ENCODE measurements at places on chromosomes 13 and 19. TPM values are rescaled to one million over a fixed set of nuclear protein-coding genes. Genes with fewer than 3 reads are reported as not detected.
A peak's percentile ranks its signal among the peaks of the same experiment; 100 is the strongest.

The TBXA2R gene
- total RNA-seq = not detected

The CPB2 gene
- not detected for total RNA-seq

The IQCN gene
- 0.26 TPM for total RNA-seq

The SWSAP1 gene
- total RNA-seq = 1.4 TPM

The KLK8 gene
- not detected for total RNA-seq

DNA sequence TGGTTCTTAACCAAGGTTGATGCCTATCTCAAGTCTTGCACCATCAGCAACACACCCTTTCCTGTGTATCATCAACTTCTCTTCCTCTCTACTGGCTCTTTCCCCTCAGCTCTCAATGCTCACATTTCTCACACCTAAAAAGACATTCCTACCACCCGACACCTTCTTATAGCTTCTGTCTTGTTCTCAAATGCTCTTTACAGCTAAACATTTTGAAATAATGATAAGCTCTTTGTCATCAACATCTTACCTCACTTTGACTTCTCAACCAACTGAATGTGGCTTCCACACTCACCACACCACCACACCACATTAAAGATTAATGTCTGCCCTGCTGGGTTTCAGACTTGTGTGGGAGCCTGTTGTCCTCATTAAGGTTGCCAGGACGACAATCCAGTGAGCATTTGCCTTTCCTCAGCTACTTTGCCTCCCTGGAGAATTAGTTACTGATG, 67.8 kb downstream of the RXFP2 start:
- peak; percentile 39 for DNase-seq

DNA sequence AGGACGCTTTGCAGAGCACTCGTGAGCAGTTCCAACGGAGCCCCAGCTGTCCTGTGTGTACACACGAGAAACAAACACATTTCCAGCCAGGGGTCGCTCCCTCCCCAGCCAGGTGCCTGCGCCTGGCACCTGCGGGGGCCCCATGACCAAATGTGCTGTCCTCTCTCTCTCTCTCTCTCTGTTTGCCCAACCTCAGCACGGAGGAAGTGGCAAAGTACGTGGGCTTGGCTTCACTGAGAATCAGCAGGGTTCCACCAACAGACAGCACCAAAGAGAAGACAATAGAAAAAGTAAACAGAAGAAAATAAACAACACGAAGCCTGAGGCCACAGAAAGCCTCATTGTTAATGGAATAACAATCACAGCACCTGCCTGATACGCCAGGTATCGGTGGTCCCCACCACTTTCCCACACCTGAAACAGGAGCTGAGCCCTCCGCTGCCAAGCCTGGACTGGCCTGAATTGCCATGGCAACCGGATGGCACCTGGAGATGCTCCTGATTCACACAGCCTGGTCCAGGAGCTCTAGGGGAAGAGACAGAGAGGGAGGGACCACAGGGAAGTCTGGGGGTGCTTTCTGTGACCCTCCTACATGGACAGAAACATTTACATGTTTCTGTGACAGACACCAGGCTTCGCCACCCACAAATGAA, 103.9 kb upstream of the CACNA1A start:
- DNase-seq = no peak

- no peak for DNase-seq
These were observed 23.4 kb downstream of the SMARCA4 start for GRCh38 chr19:10984166-10984735.

DNA sequence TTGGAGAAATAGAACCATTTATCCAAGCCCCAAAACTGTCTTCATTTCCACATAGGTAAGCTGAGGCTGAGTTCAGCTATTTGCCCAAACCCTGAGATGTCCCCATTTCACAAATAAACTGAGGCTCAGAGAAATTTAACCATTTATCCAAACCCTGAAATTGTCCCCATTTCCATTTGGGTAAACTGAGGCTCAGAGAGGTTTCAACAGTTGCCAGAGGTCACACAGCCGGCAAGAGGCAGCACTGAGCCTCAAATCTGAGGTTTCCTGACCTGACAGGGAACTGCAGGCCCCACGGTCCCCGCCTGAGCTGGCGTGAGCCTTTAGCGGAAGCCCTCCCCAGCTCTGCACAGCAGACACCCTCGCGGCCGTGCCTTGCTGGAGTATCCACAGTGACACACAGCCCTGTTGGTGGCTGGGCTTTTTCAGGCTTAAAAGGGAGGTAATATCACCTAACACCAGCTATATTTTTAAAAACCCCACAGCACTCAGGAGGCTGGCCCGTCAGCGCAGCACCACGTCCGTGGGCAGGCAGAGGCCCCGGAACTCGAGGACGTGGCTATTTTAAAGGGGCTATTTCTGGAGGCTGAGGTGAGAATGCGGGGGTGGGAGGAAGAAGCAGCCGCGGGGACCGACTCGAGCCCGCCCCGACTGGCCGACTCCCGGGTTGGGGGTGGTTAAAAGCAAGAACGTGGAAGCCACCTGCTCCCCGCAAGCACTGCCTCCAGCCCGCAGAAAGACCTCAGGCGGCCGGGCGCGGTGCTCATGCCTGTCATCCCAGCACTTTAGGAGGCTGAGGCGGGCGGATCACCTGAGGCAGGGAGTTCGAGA, 18.5 kb downstream of the PTPRS start:
- no peak for DNase-seq

DNA sequence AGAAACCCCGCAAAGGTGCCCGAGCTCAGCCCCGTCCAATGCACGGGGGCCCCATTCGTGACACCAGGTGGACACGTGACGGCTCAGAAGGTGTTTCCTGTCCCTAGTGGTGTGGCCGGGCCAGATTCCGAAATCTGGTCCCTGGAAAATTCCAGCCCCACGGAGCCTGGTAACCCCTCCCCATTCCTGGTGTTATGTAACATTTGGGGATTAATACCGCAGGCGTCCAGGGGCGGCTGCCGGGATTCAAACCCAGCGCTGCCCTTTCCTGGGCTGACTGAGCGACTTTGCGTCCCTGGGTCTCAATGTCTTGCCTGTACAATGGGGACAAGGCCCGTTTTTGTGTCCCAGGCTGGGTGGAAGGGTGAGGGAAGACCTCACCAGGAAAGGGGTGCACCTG, 1.0 kb upstream of the PLK5 start:
- no peak for DNase-seq

DNA sequence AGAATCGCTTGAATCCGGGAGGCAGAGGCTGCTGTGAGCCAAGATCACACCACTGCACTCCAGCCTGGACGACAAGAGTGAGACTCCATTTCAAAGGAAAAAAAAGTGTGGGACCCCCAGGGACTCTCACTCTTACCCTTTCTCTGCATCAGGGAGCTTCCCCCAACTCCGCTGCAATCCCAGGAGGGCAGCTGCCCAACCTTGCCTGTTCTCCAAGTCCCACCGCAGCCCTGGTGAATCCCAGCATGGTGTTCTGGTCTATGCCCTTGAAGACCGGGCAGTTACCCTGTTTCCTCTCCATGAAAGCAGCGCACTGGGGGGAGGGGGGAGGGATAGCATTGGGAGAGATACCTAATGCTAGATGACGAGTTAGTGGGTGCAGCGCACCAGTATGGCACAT, 35.7 kb upstream of the DPRX start:
- no peak for DNase-seq

DNA sequence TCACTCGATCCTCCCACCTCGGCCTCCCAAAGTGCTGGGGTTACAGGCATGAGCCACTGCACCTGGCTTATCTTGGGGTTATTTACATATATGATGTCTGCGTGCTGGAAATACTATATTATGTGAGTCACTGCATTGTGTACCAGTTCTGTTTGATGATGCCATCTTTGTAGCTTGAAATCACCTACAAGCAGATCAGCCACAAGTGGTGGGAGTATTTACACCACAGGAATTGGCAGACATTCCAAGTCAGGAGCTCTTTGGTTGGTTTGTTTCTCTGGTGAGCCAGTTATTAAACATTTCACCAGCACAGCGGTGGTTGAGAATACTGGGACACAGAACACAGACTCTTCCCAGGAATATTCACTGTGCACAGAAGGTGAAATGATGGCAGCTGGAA, 4.5 kb upstream of the TIMM44 start:
- peak; percentile 40 for DNase-seq

DNA sequence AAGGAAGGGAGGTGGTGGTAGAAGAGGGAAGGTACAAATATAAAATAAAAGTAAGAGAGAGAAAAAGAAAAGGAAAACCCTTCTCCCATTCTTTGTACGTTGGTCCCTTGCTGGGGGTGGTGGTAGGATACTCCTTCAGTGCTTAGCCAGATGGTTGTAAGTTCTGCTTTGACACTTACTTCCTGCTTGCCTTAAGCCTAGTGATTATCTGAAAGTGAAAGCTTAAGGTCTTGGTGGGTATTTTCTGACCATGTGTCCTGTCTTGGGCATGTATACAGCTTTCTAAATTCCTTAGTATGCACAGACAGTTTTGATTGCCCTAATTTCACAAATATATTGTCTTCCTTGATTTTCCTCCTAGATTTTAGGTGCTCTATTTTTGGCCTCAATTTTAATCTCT, 314.8 kb downstream of the PCDH17 start:
- DNase-seq = peak; percentile 9

DNA sequence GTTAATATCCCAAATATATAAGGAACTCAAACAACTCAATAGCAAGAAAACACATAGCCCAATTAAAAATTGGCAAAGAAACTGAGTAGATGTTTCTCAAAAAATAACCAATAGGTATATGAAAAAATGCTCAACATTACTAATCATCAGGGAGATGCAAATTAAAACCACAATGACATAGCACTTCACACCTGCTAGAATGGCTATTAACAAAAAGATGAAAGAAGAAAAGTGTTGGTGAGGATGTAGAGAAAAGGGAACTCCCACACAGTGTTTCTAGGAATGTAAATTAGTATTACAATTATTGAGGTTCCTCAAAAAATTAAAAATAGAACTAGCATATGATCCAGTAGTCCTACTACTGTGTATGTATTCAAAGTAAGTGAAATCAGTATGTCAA, 1212.8 kb downstream of the DIAPH3 start:
- no peak for DNase-seq

GRCh38 chr13:34152409-34152808, 334.5 kb downstream of the RFC3 start:
- DNase-seq = no peak

DNA sequence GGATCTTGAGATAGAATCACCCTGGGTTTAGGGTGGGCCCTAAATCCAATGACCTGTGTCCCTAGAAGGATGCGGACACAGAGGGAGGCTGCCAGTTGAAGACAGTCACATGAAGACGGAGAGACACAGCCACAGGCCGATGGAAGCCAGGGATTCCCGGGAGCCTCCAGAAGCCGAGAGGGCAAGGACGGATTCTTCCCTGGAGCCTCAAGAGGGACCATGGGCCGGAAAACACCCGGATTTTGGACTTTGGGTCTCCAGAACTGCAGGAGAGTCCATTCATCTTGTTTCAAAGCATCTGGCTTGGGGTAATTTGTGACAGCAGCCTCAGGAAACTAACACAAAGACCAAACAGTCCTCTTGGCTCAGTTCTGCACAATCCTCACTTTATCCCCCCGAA, 2.3 kb downstream of the TMEM86B start:
- no peak for DNase-seq

DNA sequence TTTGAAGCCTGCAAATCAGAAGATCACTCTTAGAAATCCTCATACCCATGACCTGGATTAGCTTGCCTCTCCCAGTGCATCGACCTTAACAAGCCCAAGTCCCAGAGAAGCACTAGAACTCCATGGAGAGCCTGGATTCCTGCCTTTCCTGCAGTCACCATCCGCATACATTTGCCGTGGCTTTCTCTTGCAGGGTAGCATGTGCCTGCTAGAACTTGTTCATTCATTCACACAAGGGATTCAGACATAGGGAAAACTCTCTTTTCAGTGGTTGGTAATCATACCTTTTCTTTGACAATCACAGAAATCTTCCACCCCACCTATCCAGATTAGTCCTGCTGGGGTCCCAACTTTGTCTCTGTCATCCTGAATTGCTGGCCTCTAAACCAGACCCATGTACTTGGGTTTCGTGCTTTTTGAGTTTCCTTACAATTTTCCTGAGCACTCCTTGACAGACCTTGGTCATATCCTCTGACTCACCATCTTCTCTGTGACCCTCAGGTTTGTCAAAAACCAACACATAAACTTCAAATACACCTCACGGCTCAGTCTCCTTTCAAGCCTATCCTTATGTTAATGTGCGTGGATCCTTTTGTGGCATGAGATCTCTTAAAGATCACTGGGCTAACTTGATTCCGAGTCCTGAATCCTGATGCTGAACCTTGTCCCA, 355.0 kb downstream of the MYO16 start:
- no peak for DNase-seq

GRCh38 chr13:97574926-97575325, 141.0 kb downstream of the RAP2A start:
- peak; percentile 65 for DNase-seq

DNA sequence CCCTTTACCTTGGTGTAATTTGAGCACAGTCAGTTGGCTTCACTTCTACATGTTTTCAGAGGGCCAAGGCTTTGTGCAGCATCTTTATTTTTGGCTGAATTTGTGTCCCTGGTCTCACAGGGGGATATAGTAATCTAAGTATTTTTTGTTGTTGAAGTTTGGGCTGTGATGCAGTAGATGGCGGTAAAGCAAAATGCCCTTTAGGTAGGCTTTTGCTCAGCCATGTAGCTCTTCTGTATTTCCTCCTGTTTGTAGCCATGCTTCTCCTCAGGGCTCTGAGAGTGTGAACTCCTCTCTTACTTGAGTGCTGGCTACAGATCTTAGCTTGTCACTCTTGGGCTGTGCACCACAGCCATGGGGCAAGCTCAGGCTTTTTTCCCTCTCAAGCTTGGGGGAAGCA, 328.6 kb downstream of the SLITRK5 start:
- DNase-seq = peak; percentile 10

DNA sequence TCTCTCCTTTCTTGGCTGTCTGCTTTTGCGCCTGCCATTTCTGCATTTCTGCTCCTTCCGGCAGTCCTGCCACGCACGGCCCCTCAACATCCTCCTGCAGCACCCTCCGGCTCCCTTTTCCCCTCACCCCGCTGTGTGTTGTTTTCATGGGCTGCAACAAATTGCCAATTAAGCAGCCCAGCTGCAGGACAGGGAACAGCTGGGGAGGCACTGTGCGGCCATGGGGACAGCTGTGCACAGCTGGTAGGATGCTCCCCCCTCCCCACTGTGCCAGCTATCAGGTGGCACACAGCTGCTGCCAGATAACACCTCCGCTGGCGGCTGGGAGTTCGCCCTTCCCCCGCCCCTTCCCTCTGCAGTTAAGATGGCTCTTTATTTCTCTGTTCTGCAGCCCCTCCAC, 25.4 kb downstream of the LYL1 start:
- no peak for DNase-seq

All from MCF 10A (cell line).